ENCODE measurements at places on chromosomes 12 and 14.

DNA sequence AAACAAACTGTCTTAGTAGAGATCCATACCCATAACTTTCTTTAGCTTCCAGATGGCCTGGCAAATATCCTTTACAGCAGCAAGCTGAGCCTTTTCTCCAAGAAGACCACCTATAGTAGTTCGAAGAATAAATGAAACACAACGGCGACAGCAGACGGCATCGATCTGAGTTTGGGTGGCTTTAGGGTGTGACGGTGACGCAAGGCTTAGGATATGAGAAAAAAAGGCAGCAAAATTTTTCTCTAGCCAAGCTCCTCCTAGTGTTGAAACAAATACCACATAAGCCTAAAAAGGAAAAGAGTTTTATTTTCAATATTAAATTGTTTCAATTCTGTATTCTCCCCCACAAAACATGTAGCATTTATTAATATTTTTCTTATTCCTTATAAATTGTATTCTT lies 33.3 kb downstream of the HEATR5A start:
- DNase-seq, result no peak

DNA sequence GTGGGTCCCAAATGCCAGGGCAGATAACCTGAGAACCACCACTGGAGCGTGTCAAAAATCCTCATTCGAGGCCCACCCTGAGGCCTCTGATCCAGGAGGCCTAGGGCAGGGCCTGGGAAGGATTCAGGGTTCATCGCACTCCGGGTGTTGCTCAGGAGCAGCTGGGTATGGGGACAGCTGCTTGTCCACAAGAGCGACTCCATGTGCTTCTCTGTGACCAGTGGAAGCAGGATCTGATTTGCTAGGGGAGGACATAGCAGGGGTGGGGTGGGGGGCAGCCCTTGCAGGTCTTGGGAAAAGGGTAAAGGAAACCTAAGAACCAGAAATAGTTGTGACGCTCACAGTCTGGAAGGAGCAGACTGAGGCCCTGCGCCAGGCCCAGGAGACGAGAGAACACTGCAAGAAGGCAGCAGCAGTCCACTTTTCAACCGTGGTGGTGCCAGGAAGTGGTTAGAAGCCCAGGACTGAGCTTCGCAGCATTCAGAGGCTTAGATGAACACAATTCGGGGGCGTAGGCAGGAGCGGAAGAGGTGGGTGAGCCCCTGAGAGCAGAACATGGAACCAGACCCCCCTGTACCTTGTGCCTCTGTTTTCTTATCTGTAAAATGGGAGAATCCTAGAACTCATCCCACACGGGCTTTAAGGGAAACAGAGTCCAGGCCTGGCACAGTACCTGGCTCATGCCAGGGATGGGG lies 33.7 kb downstream of the ITPK1 start:
- DNase-seq, result no peak

GRCh38 chr12:118330421-118331018 lies 42.2 kb downstream of the TAOK3 start:
- DNase-seq, result no peak

DNA sequence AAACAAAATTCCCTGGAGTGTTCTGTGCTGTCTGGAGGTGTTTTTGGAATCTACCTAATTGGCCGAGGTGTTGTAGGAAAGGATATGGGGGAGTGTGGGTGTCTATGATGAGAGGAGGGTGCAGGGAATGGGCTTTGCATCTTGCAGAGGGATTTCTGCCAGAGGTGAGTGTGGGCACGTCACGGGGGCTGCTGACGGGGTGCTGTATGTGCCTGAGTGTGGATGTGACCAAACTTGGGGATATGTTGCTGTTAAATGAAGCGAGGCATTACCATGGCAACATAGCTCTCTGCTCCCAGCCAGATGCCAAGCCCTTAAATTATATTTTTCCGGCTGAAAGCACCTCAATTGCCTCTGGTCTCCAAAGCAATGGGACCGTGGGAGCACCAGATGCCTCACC lies 44.3 kb upstream of the SPTLC2 start:
- DNase-seq, result no peak

- no peak for DNase-seq
Observed at GRCh38 chr12:59151243-59151642, 230.9 kb upstream of the LRIG3 start.

GRCh38 chr12:50778663-50779590 lies 15.0 kb downstream of the ATF1 start:
- no peak for DNase-seq

DNA sequence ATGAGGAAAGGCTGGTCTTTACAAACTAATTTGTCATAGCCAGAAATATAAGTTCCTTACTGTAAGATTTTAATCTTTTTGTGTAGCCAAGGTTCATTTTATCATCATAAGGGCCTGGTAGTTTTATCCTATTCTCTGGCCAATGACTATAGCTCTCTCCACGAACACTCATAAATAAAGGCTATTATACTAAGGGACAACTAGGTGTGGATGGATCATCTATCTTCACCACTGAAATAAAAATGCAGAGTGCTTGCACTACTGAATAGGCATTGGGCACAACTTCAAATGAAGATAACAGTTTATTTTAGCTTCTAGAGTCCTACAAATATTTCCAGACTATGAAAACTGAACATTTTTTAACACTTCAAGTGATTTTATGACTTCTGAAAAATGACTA lies 698.6 kb downstream of the NOVA1 start:
- no peak for DNase-seq
